ENCODE measurements at places on chromosomes 1 and 21.

- no peak for DNase-seq
Measured at GRCh38 chr1:19255288-19255687, 3.7 kb downstream of the MRTO4 start.

DNA sequence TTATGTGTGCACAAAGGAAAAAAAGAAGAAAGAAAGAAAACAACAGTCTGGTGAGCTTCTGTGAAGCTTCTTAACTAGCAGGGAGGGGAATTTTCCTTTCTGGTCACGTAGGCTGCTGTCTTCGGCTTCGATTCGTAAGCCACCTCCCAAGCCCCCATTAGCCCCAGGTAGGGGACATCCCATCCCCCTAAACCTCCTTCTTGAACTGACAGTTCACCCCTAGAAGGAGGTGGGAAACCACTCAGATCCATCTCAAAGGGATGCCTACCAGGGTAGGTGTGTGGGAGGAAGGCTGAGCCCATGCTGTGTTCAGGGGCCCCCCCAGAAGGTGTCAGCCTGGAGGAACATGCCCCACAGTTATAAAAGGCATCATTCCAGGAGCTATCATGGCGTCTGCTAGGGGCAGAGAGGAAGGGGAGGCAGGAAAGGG is 25.8 kb downstream of the CD247 start:
- DNase-seq = no peak

- DNase-seq = no peak
Measured at GRCh38 chr1:108505763-108506070, 54.2 kb upstream of the EEIG2 start.

- DNase-seq = no peak
Measured at GRCh38 chr1:210536254-210536961, 207.7 kb downstream of the HHAT start.

GRCh38 chr1:150555971-150556865 is 7.0 kb downstream of the ADAMTSL4 start:
- DNase-seq = no peak

- no peak for DNase-seq
Measured at GRCh38 chr1:38740487-38740886, 119.1 kb downstream of the RRAGC start.

- no peak for DNase-seq
Measured at GRCh38 chr1:116806245-116806644, 52.0 kb downstream of the CD2 start.

DNA sequence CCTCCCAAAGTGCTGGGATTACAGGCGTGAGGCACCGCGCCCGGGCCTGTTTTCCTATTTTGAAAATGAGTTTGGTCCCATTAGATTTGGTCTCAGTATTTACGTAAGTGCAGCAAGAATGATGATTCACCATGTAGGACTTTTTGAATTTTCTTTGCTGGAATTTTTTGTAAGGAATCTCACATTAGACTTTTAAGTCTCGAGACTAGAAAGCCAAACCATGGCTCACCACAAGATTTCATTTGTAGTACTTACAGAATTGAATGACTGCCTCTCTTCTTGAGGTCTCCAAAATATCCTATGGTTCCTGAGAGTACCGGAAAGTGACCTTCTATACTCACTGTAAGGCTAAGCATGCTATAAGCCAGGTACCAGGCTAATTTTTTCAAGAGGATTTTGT is 325 bp downstream of the OR14A2 start:
- DNase-seq = no peak

DNA sequence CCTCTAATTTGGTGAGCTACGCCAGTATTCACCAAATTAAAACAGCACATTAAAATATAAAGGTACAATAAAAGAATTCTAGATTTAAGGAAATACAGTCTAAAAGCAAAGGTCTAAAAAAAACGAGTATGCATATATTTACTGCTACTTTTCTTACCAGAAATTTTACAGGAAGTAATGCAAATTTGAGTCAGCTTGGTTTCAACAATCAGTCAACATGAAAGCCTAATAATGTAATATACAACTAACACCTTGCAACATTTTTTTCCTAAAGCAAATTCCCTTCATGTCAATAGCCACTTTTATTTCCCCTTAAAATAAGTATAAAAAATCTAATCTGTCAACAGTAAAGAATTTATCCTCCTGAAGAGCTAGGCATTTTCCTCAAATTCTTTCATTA is 11.9 kb downstream of the PTP4A2 start:
- no peak for DNase-seq

DNA sequence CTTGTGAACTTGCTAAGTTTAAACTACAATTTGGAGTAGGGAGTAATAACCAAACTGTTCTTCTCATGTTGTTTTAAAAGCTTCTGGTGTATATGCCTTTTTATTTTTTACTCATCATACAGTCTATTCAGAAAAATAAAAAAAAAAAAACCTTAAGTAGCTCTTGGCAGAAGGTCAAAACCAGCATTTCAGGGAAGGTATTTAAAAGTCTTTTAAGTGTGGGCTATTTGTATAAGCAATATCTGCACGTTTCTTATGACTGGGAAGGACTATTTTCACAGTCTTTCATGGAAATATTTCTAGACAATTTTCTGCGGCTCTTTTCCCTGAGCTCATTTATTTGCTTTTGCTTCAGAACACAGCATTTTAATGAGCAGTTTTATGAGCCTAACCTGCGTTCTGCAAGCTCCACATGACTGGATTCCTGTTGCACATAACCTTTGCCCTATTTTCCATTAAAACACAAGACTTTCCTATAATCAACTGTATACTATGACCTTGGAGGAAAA is 60.9 kb upstream of the C1orf105 start:
- DNase-seq = no peak

- DNase-seq = no peak
Measured at GRCh38 chr1:194476872-194477271, 1290.5 kb upstream of the B3GALT2 start.

DNA sequence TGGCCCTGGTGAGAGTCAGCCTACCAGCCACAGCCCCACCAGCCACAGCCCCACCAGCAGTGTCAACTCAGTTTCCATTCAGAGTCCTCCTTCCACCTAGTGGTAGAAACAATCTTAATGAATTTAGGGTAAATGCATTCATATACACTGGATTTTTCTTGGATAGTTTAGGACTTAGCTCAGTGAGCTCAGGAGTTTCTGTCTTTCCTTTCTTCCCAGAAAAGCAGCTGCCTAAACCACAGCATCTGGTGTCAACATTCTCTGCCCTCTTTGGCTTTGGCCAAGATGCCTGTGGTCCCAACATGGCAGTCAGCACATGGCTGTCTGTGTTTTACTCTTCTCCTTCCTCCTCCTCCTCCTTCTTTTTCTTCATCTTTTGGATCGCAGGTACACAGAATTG is 94.0 kb downstream of the CLIC6 start:
- no peak for DNase-seq

DNA sequence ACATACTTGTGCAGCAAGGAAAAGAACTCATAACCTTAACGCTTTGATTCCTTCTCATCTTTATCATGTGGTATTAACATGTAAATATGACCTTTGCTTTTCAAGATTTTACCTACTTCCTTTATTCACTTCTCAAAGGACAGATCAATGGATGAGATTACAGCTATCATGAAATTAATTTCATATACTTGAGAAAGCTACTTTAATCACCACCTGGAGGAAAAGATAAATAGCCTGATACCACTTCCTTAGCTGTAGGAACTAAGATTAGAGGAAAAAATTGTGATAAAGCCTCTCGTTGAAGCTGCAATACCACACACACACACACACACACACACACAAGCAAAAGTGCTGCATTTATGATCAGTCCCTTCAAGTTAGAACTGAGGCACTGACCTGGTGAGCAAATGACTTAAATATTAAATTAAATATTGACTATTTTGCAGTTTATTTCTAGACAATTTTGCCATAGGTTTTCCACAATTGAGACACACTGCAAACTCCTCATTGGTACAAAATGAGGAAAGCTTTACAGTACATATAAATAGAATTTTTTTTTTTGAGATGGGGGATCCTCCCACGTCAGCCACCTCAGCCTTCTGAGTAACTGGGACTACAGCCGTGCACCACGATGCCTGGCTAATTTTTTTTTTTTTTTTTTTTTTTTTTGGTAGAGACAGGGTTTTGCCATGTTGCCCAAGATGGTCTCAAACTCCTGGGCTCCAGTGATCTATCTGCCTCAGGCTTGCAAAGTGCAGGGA is 27.2 kb upstream of the DMRTB1 start:
- DNase-seq = no peak

- DNase-seq = no peak
Measured at GRCh38 chr1:241610056-241610815, 29.9 kb downstream of the CHML start.

DNA sequence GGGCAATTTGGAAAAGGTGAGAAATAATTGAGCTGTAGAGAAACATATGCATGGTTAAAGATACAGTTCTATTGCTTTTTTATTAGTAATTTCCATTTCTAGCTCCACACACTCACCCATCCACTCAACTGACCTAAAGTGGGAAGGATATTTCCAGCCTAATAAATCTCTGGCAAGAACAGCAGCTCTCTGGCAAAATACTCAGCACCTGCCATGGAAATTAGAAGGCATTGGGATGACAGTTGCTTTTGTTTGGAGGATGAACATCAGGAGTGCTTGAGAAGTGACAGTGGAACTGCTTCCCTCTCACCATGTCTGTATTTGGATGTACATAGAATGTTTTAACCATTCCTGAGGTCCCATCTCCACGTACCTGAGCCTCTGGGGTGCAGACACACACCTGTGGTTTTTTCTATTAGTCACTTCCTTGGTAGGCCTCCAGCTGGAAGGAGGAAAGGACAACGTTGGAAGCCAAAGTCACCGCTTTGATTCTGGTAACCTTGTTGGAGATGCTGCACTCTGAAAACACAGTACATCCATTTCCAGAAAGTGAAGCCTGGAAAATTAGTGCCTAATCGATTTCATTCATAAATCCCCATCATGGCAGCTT is 62.3 kb upstream of the RUNX1 start:
- DNase-seq = no peak

DNA sequence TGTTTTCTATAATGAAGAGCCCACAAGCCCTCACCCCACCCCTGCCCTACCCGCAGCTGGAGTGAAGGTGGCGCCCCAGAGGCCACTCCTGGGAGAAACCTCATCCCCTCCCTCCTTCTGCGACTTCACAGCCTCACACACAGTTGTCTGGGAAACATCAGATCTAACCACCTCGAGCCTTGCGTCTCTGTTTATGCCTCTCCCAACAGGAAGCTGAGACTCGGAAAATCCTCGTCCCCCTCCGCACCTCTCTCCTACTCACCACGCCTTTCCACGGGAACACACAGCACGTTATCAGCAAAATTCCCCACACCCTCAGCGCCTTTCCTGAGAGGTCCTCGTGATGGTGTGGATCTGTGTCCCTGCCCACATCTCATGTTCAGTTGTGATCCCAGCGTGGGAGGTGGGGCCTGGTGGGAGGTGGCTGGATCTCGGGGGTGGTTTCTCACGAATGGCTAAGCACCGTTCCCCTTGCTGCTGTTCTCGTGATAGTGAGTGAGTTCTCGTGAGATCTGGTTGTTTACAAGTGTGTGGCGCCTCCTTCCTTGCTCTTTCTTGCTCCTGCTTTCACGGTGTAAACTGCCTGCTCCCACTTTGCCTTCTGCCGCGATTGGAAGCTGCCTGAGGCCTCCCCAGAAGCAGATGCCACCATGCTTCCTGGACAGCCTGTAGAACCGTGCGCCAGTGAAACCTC is 190.6 kb downstream of the KIF26B start:
- peak; percentile 36 for DNase-seq

- DNase-seq = no peak
Measured at GRCh38 chr1:39262802-39263201, 58.3 kb downstream of the MACF1 start.

GRCh38 chr1:173473599-173474011 is 3.5 kb upstream of the PRDX6 start:
- DNase-seq = no peak

DNA sequence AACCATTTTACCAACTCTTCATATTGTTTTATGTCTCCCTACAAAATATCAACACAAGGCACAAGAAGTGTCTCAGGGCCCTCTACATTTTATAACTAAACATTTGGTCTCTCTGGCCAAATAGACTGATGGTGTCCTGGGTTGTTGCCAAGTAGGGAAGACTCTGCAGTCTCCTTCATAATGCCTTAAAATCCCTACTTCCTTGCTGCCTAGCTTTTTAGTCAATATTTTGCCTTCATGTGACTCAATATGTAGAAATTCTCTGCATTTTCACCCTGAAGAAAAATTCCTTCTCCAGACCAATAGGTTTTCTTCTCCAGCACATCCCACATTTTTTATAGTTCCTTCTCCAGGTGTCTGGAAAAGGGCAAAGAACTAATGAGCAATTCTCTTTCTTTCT is 72.6 kb upstream of the IPO9 start:
- no peak for DNase-seq

DNA sequence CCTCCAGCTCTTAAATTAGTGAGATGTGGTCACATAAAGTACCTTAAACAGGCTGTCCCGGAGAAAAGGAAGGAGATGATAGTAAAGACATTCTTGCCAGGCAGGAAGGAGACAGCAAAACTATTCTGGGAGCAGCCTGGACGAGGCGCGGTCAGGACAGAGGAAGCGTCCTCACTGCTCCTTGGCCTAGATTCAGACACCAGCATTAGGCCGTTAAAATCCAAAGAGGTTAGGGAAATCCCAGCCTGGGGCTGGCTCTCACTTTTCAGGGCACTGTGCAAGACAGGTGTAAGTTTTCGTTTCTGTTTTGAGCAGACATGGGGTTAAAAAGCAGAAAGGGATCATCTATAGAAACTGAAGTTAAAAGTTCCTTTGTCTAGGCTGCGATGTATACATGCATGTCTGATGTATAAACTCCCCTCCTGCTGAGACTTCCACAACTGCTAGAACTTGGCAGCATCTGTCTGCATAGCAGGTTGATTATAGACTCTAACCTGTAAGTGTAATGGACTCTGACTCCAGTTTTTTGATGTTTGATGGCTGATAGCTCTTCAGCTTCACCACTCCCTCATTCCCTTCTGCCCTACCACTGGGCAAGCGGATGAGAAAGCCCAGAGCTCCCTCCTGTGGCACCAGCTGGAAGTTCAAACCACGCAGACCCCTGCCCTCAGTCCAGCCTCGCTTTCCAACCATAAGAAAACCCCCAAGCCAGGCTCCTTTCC is 21.5 kb downstream of the STPG1 start:
- peak; percentile 67 for DNase-seq

- peak; percentile 76 for DNase-seq
Measured at GRCh38 chr1:95116580-95117206, 462 bp upstream of the TLCD4 start.

DNA sequence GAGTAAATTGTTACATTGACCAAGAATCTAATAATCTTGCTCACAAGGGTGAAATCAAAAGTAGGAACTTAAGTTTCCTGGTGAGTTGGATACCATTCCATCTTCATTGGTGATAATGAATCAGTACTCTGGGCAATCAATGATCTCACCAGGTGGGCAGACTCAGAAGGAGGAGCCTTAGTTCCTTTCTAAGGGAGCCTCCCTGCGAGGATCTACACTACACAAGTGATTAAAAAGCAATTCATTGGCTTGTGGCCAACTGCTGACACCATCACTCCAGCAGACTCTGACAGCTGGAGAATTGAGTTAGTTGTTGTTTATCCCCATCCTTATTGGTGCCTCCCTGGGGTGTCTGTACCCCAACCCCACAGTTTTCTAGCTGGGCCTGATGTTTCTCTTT is 84.1 kb upstream of the VANGL1 start:
- no peak for DNase-seq

- DNase-seq = no peak
Measured at GRCh38 chr1:33111965-33112364, 31.0 kb downstream of the AZIN2 start.

- DNase-seq = no peak
Measured at GRCh38 chr1:223770621-223771315, 58.4 kb downstream of the CAPN2 start.

GRCh38 chr1:200379432-200379757 is 30.4 kb downstream of the ZNF281 start:
- no peak for DNase-seq

GRCh38 chr1:96579636-96580035 is 141.9 kb upstream of the PTBP2 start:
- no peak for DNase-seq

- DNase-seq = no peak
Measured at GRCh38 chr1:169112241-169112640, 5.8 kb downstream of the ATP1B1 start.

Data from HuH-7 (cell line).